ENCODE measurements at places on chromosomes 5 and 9. TPM values are rescaled to one million over a fixed set of nuclear protein-coding genes. Genes with fewer than 3 reads are reported as not detected.

DNA sequence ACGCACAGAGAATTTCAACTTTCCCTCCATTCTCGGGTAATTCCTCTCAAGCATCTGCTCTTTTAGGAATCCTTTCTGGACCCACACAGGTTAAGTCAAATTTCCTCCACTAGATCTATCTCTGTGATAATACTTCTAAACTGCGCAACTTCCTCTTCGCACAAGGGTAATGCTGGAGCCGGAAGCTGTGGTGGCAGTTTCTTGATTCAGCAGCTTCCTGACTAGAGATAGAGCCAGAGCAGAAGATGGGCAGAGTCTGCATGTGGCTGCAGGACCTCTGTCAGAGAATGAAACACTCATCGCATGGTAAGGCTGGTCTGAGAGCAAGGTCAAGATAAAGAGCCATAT, 11.1 kb upstream of the CDC42SE2 start:
- H3K4me1 ChIP-seq, result no peaks in the 10 kb centered on the region
- H3K36me3 ChIP-seq, result no peaks in the 10 kb centered on the region
- no peak overlapping the region for H3K4me3 ChIP-seq

DNA sequence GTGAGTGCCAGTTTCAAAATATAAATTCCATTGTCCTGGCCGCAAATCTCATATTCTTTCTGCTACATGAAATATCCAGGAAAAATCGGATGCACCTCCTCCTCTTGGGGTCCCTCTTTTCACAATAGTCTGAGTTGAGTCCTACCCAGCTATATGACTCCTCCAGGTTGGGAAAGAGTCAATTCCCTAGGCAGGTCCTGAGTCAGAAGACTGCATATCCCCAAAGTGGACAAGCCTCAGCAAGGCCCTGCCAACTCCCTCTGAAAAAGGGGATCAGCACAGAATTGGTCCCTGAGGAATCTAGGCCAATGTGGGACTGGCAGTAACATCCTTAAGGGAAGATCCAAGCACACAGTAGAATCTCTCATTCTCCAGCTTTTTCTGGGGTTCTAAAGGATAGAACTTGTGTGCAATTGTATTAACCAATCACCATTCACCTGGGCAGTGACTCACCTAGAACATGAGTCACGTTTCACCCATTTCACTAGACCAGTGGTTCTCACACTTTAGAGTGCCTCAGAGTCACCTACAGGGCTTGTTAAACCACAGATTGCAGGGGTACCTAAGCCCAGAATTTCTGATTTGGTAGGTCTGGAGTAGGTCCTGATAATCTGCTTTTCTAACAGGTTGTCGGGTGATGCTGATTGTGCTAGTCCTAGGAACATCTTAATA, 44.7 kb upstream of the TMEM215 start:
- no peaks in the 10 kb centered on the region for H3K27me3 ChIP-seq
- no peak overlapping the region for H3K27ac ChIP-seq
- H3K36me3 ChIP-seq, result no peaks in the 10 kb centered on the region

GRCh38 chr5:123813937-123814624, 302.1 kb downstream of the CSNK1G3 start:
- H3K4me1 ChIP-seq, result peaks cover 8% of the 10 kb centered on the region
- H3K36me3 ChIP-seq, result no peaks in the 10 kb centered on the region
- DNase-seq, result no peak
- no peak overlapping the region for H3K27ac ChIP-seq
- H3K4me3 ChIP-seq, result no peak overlapping the region
- H3K27me3 ChIP-seq, result no peaks in the 10 kb centered on the region

Gene PCDHGA5
- polyA plus RNA-seq, result 0.40 TPM

DNA sequence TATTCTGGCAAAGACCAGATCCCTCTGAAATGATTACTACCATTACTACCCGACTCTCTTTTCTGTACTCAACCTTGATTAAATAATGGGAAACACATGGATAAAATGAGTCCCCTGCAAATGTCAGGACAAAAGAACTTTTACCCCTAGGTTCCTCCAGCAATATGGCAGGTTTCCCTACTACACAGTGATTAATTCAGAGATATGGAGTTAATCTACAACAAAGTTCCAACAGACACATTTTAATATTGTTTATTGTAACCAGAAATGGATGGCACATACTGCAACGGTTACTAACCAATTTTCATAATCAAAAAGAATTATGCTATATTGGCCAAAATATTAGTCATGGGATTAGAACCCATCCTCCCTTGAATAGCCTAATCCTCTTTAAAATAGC, 294.8 kb downstream of the ATPSCKMT start:
- no peak overlapping the region for H3K27ac ChIP-seq
- H3K4me1 ChIP-seq, result no peaks in the 10 kb centered on the region
- no peak for DNase-seq
- H3K4me3 ChIP-seq, result no peak overlapping the region

Gene GAS1
- polyA plus RNA-seq, result 3.6 TPM

DNA sequence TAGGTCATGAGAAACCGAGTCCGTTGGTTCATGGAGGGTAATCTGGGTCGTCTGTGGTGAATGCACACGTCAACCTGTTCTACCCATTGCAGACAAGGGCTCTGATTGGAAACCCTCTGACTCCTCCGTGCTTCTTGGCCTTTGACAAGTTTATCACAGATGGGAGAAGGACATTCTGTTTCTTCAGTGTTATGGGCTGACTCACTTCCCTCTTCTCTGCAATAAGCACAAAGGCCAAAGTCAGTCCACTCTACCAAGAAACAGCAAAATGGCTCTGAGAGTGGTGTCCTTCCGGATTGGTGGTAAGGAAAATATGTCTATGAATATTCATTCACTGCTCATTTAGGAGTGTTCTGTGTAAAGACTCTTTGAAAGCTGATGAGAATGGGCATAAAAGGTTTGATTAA, 89.3 kb downstream of the FEM1C start:
- peaks cover 61% of the 10 kb centered on the region for H3K4me1 ChIP-seq
- no peaks in the 10 kb centered on the region for H3K27me3 ChIP-seq
- H3K4me3 ChIP-seq, result no peak overlapping the region
- H3K36me3 ChIP-seq, result no peaks in the 10 kb centered on the region
- peak; percentile 39 for DNase-seq
- no peak overlapping the region for H3K27ac ChIP-seq
